ENCODE measurements at places on chromosomes 7 and 10.

GRCh38 chr7:136062625-136063325 is 85.6 kb upstream of the MTPN start:
- no peak for DNase-seq

- DNase-seq, result no peak
Observed at GRCh38 chr10:121317374-121317773, 280.9 kb downstream of the FGFR2 start.

DNA sequence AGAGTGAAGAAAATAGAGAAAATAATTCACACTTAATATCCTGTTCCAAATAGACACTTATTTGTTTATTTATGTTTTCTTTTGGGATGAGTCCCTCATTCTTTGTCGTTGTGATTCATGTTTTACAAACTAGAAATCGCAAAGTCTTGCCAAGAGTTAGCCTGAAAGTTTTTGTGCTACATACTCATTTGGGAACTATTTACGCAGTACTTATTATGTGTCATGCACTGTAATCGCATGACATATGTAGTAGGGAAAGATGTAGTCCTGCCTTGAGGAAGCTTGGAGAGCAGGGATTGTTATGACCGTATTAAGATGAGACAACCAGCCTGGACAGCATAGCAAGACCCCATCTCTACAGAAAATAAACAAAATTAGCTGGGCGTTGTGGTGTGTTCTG is 189.3 kb downstream of the ABCA13 start:
- DNase-seq, result no peak

- DNase-seq, result no peak
Observed at GRCh38 chr10:50855015-50855414, 30.4 kb downstream of the A1CF start.

GRCh38 chr10:34589275-34589674 is 225.8 kb downstream of the PARD3 start:
- no peak for DNase-seq

- peak; percentile 85 for DNase-seq
Observed at GRCh38 chr10:3828404-3829155, 43.6 kb upstream of the KLF6 start.

DNA sequence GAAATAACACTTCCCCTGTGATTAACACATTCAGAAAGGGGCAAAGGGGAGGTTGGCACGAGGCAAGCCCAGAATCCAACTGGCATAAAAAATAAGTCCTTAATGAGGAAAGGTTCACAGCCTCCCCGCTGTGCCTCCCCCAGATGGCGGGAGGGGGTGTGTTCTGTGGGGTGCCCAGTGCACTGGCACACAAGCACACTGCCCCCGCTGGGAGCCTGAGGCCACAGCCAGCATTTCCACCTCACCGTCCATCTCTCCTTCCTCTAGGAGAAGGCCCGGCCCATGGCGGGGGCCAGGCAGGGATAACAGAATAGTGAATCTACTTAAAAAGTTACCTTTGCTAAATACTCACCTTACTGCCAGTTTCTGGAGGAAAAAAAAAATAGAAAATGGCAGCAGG is 43.2 kb downstream of the PRKAG2 start:
- no peak for DNase-seq

GRCh38 chr7:72405418-72405817 is 6.7 kb downstream of the CALN1 start:
- peak; percentile 14 for DNase-seq
